Stimulated activated CD4-positive, alpha-beta T cell treated with anti-CD3 and anti-CD28 coated beads, Interleukin-12 subunit alpha, Interleukin-12 subunit beta, amount 100 ng/mL, for 24 hours (primary cell): ENCODE measurements at places on chromosomes 5 and 9.

GRCh38 chr9:92444841-92445240 lies 20.6 kb upstream of the OMD start:
- DNase-seq = no peak

- DNase-seq = no peak
Measured at GRCh38 chr9:31034311-31034710, 1350.1 kb upstream of the ACO1 start.

- no peak for DNase-seq
Measured at GRCh38 chr9:94928691-94929368, 202.3 kb downstream of the AOPEP start.

- no peak for DNase-seq
Measured at GRCh38 chr5:125898851-125899405, 524.3 kb upstream of the GRAMD2B start.

DNA sequence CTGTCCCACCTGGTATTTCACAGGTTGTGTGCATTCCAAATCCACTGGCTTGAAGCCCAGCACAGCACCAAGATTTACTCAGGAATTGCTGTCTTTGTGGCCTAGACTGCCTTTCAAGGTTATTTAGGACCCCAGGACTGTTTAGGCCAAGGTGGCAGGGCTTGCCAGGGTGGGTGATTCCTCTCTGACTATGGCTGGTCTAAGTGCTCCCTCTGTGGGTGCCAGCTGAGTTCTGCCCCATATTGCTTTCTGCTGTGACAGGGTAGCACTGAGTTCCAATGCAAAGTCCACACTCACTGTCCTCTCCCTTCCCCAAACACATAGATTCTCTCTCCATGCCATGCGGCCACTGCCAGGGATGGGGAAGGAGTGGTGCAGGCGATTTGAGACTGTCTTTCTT lies 318.2 kb downstream of the EFNA5 start:
- DNase-seq = no peak

DNA sequence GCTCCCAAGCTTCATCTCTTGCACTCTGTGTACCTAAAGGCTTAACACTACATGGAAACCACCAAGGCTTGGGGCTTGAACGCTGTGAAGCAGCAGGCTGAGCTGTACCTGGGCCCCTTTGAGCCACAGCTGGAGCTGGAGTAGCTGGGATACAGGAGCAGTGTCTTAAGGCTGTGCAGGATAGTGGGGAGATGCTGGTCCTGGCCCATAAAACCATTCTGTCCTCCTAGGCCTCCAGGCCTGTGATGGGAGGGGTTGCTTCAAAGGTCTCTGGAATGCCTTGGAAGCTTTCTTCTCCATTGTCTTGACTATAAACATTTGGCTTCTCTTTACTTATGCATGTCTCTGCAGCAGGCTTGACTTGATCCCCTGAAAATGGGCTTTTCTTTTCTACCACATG lies 42.3 kb upstream of the DAPK1 start:
- no peak for DNase-seq
